ENCODE measurements at places on chromosomes 1 and 21.

- no peak for DNase-seq
Measured at GRCh38 chr1:228830185-228830953, 95.1 kb downstream of the RHOU start.

- peak; percentile 100 for DNase-seq
Measured at GRCh38 chr1:33433509-33434362, 2.8 kb upstream of the PHC2 start.

DNA sequence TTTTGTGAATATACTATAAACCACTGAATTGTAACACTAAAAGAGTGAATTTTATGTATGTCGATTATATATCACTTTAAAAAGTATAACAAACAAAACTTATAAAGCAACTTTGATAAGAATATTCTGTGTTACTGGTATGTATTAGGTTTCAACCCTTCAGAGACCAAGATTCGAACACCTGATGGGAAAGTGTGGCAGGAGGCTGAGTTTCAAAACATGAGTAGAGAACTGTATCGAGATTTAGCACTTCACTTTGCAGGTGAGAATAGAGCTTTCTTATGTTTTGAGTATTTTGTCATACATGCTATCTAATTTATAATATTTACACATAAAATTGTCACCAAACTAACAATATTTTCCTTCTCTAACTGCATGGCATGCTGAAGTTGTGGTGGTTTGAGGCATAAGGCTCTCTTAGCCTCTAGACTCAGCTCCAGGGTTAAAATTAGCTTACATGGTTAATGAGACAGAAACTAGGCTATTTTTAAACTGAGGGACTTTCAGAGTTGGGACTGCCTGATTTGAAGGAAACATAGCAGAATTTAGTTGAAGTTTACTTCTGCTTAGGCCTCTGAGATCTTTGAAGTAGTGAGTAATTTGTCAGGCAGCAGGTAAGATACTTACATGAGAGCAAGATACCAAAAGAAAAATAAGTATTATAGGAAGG is 48.6 kb downstream of the CEP350 start:
- no peak for DNase-seq

GRCh38 chr1:208180421-208180820 is 63.8 kb downstream of the PLXNA2 start:
- no peak for DNase-seq

DNA sequence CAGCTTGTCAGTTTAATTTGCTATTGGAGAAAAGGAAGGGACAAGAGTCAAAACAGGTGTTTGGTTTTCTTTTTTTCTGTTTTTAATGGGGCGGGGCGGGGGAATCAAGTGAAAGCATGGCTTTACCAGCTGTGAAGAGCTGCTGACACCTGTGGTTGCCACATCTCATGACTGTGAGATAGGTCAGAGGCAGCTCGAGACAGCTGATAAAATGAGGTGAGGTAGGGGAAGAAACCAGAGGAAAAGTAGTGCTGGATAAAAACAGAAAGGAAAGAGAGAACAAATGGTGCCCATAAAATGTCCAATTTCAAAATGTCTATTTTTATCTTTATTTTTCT is 272.3 kb downstream of the NEGR1 start:
- no peak for DNase-seq

GRCh38 chr1:182761396-182762395 is 27.9 kb upstream of the NPL start:
- DNase-seq, result no peak

GRCh38 chr1:63981408-63981773 is 207.6 kb downstream of the ROR1 start:
- no peak for DNase-seq

- no peak for DNase-seq
Measured at GRCh38 chr1:172976222-172977041, 74.3 kb downstream of the TNFSF18 start.

DNA sequence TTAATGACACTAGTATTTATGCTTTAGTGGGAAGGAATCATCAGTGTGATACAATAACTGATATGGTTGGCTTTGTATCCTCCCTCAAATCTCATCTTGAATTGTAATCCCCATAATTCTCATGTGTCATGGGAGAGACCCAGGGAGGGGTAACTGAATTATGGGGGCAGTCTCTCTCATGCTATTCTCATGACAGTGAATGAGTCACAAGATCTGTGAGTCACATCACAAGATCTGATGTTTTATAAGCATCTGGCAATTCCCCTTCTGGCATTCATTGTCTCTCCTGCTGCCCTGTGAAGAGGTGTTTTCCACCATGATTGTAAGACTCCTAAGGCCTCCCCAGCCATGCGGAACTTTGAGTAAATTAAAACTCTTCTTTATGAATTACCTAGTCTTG is 1760.3 kb downstream of the NCAM2 start:
- DNase-seq, result peak; percentile 4

GRCh38 chr21:27804515-27804914 is 837.6 kb upstream of the ADAMTS5 start:
- no peak for DNase-seq

DNA sequence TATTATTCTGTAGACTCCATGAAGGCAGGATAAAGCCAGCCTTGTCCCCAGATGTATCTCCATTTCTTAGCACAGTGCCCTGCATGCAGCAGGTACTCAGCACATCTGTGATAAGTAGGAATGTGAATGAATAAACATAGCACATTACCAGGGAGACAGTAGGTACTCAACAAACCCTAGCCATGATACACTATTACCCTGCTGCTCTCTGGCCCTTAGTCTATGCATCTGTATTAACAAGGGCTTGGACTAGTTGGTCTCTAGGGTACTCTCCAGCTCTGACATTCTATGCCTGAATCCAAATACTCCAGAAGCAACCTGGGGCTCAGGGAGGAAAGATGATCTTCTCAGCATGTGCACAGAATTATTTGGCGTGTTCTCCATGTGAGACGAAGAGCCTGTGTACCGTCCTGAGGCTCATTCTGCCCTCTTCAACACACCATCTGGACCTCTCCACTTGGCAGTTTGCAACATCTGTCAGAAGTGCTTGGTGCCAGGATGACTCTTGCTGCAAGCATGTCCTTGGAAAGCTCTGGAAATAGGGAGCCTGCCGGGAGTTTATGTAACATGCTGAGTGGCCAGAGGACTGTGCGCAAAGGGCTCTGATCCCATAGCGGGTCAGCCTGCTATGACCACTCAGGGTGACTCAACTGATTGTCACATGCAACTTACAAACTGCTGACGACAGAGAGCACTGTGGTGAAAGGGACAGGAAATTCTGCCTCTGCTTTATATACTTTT is 228.2 kb upstream of the USP24 start:
- DNase-seq, result peak; percentile 88

- DNase-seq, result peak; percentile 27
Measured at GRCh38 chr1:83103341-83103740, 895.6 kb downstream of the TTLL7 start.

- DNase-seq, result no peak
Measured at GRCh38 chr1:181257117-181257516, 168.6 kb downstream of the IER5 start.

DNA sequence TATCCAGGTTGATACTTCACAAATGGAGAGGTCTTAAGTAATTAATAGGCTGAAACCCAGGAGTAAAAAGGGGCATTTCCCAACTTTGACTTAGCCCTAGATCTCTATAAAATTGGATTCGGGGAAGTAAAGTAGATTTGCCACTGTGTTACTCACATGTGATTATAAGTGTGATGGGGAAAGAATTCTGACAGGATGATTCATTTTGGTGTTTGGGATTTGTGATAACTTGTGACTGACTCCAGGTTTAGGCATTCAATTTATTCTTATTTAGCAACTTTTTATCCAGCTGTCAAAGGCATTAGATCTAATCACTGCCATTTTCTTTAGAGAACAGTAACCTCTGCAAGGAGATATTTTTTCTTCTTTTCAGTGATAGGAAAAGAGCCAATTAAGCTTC is 175.5 kb downstream of the ASTN1 start:
- DNase-seq, result peak; percentile 31

GRCh38 chr21:45748593-45748992 is 105.1 kb downstream of the PCBP3 start:
- no peak for DNase-seq

DNA sequence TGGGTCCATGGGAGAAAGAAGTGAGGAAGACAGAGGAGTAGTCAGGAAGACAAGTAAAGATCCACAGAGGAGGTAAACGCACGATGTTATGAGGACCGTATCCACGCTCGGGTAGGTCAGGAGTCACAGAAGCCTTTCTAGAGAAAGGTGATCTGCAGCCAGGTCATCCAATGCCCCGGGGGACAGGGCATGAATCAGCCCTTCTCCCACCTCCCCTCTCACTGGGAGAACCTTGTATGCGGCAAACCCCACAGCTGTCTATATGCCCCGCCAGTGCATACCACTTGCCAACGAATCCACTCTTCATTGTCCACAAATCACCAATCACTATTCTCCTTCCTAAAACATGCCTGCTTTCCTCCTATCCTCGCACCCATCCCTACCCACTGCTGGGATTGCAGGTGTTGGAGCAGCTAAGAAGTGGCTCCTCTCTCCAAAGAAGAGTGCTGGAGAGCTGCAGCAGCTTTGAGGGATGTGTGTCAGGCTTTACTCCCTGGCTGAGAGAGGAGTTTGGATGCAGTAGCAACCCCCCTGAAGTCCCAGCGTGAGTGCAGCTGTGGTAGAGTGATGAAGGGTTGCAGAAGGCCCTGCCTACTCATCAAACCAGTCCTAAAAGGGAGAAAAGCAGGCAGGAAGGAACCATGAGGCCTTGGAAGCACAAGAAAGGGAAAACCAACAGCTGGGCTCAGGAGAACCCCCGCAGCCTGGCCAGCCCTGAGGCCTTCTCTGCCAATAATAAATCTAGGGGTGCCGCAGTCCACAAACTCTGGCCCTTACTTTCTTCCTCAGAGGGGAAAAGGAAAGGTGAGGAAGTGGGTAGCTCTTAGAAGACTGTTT is 102.2 kb upstream of the GADD45A start:
- DNase-seq, result no peak

DNA sequence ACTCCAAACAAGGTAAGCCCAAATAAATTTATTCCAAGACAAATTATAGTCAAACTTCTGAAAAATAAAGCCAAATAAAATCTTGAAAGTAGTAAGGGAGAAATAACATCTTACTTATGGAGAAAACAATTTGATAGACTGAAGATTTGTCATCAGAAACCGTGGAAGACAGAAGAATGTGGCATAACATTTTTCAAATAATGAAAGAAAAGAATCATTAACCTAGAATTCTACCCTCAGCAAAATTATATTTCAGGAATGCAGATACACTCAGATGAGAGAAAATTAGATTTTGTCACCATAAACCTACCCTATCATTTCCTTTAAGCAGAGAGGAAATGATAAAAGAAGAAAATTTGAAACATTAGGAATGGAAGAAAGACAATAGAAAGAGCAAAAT is 27.3 kb upstream of the PADI1 start:
- DNase-seq, result no peak

GRCh38 chr21:35843911-35844667 is 216.2 kb downstream of the SETD4 start:
- no peak for DNase-seq

GRCh38 chr1:160834945-160835565 is 27.6 kb downstream of the CD244 start:
- no peak for DNase-seq

- DNase-seq, result no peak
Measured at GRCh38 chr1:247468481-247469140, 10.7 kb upstream of the OR2B11 start.

- DNase-seq, result peak; percentile 27
Measured at GRCh38 chr1:151653397-151653796, 41.5 kb downstream of the SNX27 start.

GRCh38 chr1:176157995-176158394 is 49.1 kb downstream of the COP1 start:
- no peak for DNase-seq

DNA sequence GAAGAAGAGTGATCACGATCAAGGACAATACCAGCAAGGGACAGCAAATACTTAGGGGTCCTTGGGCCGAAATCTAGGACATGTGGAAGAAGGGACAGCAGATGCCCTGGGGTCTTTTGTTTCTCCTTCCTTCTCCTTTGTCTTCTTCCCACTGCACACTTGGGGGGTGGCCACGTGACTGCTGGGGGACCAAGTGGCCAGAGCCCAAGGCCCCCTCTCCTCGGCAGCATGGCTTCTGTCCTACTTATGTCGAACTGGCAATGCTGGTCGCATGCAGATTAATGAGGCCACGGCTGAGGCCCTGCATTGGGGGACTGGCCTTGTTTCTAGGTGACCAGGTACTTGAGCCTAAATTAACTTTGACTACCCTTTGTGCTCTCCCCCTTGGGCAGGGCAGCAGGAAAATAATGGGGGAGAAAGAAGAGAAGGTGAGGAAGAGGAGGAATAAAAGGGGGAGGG is 83.0 kb downstream of the GRIK3 start:
- DNase-seq, result no peak

- no peak for DNase-seq
Measured at GRCh38 chr1:31414980-31415370, 2.0 kb downstream of the SERINC2 start.

GRCh38 chr21:36692835-36693488 is 6.0 kb upstream of the SIM2 start:
- no peak for DNase-seq

- DNase-seq, result no peak
Measured at GRCh38 chr21:25908495-25908894, 173.7 kb downstream of the GABPA start.

- no peak for DNase-seq
Measured at GRCh38 chr1:152995842-152996241, 5.7 kb upstream of the SPRR3 start.

DNA sequence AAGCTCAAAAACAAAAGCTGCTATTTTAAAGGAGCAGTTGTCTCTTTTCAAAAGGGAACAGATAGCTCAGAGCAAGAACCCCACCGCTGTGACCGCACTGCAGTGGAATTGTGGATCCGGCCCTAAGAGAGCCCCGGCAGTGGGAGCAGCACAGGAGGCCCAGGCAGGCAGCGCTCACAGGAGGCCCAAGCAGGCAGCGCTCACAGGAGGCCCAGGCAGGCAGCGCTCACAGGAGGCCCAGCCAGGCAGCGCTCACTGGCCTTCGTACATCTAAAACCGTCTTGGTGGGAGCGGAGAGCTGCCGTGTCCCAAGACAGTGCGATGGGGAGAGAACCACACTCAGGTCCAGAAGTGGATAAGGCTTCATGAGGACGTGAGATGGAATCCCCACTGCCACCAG is 4.0 kb downstream of the TFF3 start:
- DNase-seq, result no peak

GRCh38 chr1:91099746-91100621 is 78.1 kb upstream of the ZNF644 start:
- no peak for DNase-seq

GRCh38 chr1:42957880-42958487 is 684 bp downstream of the SLC2A1 start:
- no peak for DNase-seq

GRCh38 chr1:62796221-62796620 is 12.3 kb downstream of the ATG4C start:
- no peak for DNase-seq

- no peak for DNase-seq
Measured at GRCh38 chr21:29193901-29194300, 63.5 kb downstream of the MAP3K7CL start.

DNA sequence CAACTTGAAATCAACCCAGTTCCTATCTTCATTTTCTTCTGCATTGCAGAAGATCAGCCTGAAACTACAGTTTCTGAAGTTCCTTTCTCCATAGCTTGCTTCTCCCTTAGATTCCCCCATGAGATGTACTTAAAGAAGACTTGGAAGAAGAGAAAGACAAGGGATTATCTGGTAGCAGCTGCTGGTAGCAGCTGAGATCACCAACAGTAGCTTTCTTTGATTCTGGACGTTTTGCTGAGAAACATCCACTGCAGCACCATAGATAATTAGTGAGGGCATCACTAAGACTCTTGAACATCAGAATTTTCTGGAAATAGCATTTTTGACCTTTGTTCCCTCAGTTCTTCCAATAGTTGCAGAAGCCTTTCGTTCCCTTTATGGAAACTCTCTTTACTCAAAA is 465 bp upstream of the CFHR3 start:
- no peak for DNase-seq
